ENCODE measurements at places on chromosomes 1 and 21.

DNA sequence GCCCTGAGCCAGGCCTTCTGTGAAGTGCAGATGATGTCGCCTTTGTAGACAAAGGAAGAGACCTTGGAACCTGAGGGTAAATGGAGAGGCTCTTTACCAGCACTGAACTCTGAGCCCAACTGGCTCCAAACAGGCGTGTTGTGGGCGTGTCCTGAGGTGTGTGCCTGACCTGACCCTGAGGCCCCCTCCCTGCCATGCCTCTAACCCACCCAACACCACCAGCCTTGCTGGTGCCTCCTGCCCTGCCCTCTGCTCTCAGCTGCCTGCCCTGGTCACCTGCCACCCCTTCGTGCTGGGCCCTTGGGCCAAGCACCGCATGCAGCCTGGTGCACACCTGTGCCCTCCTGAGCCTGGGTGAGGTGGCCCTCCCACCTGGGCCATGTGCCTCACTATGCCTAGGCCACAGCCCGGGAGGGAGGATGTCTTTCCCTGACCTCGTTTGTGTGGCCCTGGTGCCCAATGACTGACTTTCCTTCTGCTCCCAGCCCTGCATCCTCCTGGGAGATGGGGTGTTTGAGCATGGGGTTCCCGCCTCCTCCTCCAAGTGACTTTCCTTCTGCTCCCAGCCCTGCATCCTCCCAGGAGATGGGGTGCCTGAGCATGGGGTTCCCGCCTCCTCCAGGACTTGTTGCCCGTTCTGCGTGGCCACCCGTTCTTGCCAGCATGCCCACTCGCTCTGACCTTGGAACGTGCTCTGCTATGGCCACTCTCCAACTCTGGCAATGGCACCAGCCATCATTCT lies 157.0 kb downstream of the PCBP3 start:
- DNase-seq, result no peak

DNA sequence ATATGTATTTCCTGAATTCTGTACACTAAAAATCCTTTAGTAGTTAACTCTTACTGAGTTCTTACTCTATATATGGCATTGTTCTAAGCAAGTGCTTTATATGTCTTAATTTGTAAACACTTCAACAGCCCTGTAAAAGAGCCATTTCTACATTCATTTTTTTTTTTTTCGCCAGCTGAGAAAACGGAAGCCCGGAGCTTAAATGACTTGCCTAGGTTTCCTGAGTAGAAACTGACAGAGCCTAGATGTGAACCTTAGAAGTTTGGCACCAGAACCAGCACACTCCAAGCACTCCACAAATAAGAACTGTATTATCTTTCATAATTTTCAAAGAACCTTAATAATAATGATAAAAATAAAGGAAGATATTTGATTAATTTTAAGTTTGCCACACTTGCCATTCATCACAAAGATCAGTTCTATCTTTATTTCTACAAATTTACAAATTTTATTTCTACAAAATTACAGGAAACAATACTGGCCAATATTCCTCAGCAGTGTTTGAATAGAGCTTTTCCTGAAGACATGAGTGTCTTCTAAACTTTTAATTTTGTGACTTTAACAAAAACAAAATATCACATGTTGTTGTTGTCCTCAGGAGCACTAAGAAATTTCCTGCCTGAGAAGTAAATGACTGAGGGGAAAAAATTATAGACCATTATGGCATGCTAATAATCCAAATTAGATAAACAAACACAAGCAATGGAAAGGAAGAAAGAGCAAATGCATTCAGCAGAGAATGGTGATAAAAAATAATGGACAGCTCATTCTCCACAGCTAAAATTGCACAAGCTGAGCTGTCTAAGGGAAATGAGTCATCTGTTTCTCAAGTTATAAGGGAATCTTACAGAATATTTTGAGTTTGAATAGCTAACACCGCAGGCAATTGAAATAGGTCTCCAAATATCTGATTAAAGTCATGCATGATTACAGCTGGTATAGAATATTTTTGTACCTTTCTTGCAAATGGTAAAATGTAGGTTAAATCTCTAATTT lies 71.2 kb downstream of the DPYD start:
- DNase-seq, result no peak

GRCh38 chr1:36327421-36328087 lies 4.1 kb upstream of the EVA1B start:
- no peak for DNase-seq

DNA sequence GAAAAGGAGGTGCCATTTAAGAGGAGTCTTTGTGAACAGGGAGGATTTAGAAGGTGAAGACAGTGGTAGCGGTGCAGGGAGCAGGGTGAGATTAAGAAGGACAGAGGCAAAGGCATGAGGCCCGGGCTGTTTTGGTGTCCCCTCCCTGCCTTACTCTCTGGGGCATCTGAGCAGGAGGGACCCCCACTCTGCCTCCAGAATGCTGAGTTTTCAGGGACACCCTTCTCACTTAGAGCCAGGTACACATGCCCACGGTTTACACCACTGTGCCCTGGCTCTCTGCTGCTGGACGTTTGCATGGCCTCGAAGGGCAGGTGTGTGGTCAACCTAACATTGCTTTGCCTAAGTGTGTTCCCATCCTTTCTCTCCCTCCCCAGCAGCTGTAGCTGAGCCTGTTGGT lies 20.5 kb upstream of the PARP1 start:
- DNase-seq, result no peak

DNA sequence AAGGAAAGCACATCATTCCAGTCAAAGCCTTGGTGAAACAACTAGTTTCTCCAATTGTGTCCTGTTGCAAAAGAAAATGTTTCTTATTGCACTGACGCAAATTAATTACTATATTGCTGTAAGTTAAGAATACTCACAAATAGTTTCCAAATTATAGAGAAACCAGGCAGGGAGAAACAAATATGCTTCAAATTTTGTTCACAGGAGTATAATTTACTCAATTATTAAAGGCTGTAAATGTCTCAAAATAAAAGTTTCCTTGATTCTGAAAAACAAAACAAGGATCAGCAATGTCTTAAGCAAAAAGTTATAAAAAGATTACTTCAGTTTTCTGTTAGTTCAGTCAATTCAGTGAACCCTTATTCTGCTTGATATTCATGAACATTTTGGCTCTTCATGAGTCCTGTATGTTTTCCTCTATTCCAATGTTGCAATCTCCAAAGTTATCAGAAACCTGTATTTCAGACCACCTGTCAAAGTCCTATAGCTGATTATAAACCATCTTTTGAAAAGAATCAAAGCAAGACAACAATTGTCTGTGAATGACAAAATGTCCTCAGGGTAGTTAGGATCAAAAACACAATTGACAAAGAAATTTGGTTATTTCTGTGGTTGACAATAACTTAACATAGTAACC lies 11.7 kb upstream of the SYPL2 start:
- no peak for DNase-seq

GRCh38 chr1:97739596-97740103 lies 181.2 kb downstream of the DPYD start:
- no peak for DNase-seq

- no peak for DNase-seq
These were observed 35.5 kb downstream of the MTR start for GRCh38 chr1:236830560-236830959.

DNA sequence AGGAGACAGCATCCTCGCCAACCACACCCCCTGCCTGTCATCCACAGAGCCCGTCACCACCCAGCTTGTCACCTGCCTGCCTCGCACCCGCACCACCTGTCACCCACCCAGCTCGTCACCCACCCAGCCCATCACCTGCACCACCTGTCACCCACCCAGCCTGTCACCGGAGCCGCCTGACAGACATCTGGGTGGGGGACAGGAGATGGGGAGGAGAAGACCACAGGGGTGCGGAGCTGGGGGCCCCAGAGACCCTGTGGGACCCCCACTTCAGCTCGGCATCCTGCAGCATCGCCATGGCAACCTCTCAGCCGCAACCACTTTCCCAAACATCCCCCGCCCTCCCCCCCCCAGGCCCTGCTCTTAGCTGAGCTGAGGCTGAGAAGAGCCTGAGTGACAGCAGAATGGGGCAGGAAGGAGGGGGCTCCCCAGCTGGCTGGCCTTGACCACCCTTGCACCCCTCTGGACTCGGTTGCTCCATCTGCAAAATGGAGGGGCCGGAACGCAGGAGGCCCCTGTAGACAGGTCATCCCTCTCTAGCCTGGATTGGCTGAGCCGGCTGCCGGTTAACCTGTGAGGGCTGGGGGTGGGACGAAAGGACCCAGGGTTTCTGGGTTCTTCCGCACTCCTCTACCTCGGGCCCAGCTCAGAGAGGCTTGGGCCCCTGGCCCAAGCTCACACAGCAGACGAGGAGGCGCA lies 11.6 kb downstream of the AHDC1 start:
- no peak for DNase-seq

- no peak for DNase-seq
These were observed 130.8 kb downstream of the HMCN1 start for GRCh38 chr1:185864889-185865517.

GRCh38 chr1:27607239-27607804 lies 3.4 kb upstream of the AHDC1 start:
- peak; percentile 98 for DNase-seq

- no peak for DNase-seq
These were observed 78.4 kb downstream of the PEX14 start for GRCh38 chr1:10553118-10553517.

DNA sequence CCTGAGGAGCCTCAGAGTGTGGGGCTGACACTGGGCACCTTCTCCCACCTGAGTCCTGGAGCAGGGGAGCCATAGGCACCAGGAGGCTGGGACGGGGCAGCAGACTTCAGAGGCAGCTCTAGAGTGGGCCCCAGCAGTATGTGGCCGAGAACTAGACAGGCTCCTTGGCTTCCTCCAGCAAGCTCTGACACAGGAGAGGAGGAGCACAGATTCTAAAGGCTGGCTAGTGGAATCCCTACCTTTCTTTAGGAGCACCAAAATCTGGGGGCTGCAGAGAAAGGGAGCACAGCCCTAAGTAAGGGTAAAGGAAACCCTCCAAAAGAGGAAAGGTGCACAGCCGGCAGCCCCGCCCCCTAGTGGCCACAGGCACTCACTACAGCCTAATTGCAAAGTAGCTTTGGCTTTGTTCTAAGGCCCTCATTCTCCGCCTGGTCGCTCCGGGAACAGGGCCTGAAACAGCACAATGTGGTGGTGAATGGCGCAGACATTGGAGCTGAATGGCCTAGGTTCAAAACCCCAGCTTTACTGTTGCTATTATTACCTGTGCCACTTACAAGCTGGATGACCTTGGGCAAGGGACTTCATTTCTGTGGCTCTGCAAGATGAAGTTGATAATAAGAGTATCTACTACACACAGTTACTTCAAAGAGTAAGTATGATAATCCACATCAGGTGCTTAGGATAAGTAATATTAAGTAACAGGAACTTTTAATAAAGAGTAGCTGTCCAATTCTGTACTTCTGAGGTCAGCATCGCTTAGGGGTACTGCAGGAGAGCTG lies 8.8 kb upstream of the GUCA2A start:
- DNase-seq, result no peak

DNA sequence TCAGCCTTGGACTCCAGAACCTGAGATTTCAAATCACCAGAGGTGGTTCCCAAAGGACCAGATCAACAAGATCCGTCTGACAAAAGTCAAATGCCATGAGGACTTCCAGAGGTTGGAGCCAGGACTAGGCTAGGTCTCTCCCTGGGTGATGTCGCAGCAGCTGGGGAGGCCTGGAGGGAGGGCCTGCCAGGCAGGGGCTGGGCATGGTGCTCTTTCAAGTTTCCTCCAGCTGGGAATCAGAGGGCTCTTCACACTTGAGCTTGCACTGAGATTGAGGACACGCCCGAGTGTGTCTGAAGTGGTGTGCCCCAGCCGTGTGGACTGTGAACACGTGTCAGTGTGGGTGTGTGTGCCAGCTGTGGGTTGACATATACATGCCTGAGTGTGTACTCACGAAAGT lies 21.3 kb upstream of the RSPO1 start:
- DNase-seq, result no peak

DNA sequence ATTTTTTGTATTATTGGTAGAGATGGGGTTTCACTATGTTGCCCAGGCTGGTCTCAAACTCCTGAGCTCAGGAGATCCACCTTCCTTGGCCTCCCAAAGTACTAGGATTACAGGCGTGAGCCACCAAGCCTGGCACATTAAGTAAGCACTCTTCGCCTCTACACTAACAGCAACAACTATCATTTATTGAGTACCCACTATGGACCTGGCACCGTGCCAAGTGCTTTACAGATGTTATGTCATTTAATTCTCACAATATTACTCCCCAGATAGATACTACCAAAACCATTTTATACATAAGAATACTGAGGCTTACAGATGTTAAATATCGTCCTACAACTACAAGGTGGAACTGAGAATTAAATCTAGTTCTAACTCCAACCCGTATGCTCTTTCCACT lies 50.1 kb downstream of the TUT4 start:
- no peak for DNase-seq

DNA sequence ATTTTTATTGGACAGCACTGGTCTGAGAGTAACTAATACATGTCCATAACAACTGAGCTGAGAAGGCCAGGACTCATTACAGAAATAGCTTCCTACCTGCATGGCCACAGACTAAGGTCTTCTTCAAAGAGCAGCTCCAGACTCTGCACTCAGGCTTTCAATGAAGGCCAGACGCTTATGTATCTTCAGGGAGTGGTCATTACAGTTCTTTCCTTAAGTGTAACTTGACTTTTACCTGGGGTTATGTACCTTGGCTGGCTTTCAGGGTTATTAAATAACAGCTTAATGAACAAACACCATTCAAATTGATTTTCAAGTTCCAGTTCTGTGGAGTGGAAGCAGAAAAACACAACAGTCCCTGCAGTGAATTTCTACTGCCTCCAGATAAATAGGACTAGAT lies 23.8 kb upstream of the SLC22A15 start:
- no peak for DNase-seq
